ENCODE measurements at places on chromosomes 7 and 10.

DNA sequence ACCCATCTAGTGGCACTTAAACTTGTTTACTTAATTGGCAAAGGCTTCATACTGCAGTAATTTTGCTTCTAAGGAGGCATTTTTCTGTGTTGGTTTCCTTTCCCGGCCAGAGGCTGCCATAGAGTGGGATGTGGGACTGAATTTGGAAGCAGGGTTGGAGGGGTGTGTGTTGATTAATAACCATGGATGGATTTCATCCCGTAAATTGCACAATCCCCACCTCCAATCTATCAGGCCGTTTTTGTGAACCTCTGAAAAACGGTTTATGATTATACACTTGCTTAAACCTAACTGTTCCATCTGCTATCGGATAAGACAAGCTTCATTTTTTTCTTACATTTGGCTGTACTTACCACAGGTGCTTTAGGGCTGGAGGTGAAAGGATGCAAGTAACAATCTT is 1.3 kb downstream of the TMEM60 start:
- no peak for DNase-seq

DNA sequence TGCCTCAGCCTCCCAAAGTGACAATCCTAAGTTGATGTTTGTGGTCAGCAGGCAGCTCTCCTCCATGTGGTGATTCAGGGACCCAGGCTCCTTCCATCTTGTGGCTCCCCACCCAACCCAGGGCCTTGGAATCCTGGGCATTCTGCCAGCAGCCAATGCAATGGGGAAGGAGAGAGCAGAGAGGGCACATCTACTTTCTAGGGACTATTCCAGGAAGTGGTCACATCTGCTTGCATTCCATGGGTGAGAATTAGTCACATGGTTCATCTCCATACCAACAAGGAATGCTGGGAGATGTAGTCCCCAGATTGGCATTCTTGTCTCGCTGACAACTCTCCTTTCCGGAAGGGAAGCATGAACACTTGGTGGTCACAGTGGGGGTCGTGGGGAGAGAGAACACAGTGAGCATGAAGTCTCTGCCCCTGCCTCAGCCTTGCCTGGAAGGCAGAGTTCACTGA is 9.9 kb upstream of the SRRM3 start:
- DNase-seq, result no peak

DNA sequence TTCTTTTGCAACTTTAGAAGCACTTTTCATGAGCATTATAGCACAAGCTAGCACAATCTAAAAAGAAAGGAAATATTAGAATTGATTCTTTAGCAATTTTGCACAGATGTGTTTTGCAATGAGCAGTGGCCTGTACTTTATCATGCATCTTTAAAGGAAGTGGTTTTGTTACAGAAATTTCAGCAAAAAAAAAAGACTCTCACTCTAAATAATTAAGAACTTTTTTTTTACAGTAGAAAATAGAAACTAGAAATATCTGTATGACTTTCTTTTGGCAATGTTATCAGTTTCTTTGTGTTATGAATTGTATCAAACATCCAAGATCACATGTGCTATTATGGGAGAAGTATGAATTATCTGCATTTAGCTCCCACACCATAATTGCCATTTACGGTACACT is 195.7 kb upstream of the KLF6 start:
- DNase-seq, result no peak

- no peak for DNase-seq
These were observed 78.8 kb upstream of the FAM180A start for GRCh38 chr7:135827391-135827790.

- DNase-seq, result no peak
These were observed 682.8 kb downstream of the MAGI2 start for GRCh38 chr7:78770422-78771410.

GRCh38 chr7:133364959-133365690 is 112.2 kb downstream of the EXOC4 start:
- no peak for DNase-seq

GRCh38 chr7:137753948-137754851 is 92.6 kb downstream of the DGKI start:
- no peak for DNase-seq

DNA sequence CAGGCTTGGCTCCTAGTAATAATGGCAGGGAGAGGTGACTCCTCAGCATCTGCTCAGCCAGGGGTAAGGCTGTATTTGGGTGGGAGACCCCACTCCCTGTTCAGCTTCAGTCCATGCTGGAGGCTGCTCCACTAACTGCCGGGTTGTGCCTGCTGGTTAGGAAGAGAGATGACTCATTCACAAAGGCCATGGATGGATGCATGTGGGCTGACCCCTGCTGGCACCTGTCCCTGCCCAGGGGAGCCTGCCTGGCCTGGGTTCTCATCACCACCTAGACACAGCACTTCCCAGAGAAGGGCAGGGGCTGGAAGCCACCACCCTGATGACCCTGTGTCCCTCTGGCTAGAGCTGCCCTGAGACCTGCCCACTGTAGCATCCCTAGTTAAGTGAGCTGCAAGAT is 59.0 kb downstream of the VSTM4 start:
- DNase-seq, result no peak

GRCh38 chr10:30383356-30383755 is 34.3 kb upstream of the MTPAP start:
- DNase-seq, result no peak

DNA sequence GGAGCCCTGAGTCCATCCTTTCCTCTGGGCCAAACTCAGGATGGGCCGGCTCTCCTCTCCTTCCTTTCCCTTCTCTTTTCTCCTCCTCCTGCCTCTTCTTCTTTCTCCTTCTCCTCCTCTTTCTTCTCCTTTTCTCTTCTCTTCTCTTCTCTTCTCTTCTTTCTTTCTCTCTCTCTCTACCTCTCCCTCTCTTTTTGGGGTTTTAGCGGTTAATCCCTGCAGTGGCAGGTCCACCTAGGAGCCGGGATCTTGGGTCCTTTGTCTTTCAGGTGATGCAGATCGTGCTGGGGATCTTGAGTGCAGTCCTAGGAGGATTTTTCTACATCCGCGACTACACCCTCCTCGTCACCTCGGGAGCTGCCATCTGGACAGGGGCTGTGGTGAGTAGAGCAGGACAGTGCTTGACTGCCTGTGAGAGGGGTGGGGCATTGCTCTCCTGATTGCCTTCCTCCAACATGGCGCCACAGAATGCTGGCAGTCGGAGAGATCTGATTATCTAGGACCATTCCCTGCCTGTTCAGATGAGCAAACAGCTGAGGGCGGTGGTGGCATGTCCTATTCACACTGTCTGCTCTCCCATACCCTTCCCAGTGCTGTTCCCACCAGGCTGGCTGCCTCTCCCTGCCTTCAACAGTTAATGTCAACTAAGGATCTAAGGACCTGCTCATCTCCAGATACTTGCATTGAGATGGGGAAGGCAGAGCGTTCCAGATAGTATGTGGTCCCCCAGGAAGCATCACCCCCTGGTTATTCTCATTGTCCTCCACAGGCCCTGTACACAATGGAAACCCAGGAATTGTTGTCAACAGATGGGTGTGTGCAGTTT is 1.6 kb downstream of the TMEM176A start:
- DNase-seq, result no peak

GRCh38 chr7:43856316-43856715 is 13.0 kb downstream of the MRPS24 start:
- DNase-seq, result no peak

- no peak for DNase-seq
These were observed 267.8 kb downstream of the WDR37 start for GRCh38 chr10:1323951-1324350.

- no peak for DNase-seq
These were observed 42.8 kb downstream of the HSPA12A start for GRCh38 chr10:116699471-116700150.

GRCh38 chr7:152699079-152699478 is 23.1 kb upstream of the XRCC2 start:
- DNase-seq, result no peak

DNA sequence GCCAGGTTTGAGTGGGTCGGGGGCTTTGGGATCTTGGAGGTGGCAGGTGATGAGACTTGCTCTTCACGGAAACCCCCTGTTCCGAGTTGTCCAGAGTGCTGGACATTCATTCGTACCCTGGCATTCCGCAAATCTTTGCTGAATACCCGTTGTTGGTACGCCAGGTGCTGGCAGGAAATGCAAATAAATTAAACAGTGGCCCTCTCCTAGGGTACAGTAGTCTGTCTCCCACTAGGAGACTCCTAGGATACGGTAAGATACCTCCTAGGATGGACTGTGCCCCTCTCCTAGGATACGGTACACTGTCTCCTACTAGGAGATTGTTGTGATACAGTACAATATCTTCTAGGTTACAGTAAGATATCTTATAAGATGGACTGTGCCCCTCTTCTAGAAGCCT is 544 bp downstream of the SEC23IP start:
- DNase-seq, result no peak

GRCh38 chr7:134480730-134481129 is 21.8 kb upstream of the AKR1B1 start:
- no peak for DNase-seq

- no peak for DNase-seq
These were observed 154.3 kb downstream of the ARHGAP21 start for GRCh38 chr10:24569330-24569796.

DNA sequence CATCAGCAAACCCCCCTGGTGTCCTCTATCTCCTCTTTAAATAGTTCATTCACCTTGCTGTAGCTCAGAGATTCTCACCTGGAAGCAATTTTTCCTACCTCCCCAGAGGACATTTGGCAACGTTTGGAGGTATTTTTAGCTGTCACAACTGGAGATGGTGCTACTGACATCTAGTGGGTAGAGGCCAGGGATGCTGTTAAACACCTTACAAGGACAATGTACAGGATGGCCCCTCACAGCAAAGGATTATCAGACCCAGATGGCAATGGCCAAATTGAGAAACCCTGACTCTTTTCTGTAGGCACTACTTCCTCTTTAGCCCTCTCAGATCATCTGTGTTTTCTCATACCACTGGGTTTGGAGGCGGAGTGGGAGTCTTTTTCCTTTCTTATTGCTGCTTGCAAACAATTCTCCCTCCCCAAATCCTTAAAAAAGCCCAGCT is 13.2 kb upstream of the TRA2A start:
- no peak for DNase-seq

GRCh38 chr10:75495434-75496190 is 64.2 kb downstream of the LRMDA start:
- DNase-seq, result no peak

- DNase-seq, result peak; percentile 76
These were observed 12.5 kb upstream of the EBLN1 start for GRCh38 chr10:22230158-22230833.

GRCh38 chr7:104800307-104800706 is 213.7 kb upstream of the KMT2E start:
- no peak for DNase-seq

DNA sequence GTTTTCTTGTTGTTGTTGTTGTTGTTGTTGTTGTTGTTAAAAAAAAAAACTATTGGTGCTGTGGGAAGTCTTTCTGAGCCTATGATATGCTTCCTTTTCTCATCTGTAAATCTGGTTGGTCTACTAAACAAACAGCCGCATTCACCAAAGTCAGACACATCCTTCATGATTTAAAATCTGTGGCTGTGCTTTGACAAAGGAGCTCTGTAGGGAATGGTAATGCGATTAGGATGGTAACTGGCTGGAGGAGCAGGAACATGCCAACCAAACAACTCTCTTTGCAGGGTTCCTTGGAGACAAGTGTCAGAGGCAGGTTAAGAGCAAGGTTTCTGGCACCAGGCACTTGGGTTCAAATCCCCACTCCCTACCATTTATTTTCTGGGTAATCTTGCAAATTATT is 14.9 kb upstream of the SP4 start:
- DNase-seq, result no peak

- DNase-seq, result no peak
These were observed 92.9 kb upstream of the STK17A start for GRCh38 chr7:43490016-43490415.

- no peak for DNase-seq
These were observed 495.2 kb upstream of the TPK1 start for GRCh38 chr7:145331076-145331475.

DNA sequence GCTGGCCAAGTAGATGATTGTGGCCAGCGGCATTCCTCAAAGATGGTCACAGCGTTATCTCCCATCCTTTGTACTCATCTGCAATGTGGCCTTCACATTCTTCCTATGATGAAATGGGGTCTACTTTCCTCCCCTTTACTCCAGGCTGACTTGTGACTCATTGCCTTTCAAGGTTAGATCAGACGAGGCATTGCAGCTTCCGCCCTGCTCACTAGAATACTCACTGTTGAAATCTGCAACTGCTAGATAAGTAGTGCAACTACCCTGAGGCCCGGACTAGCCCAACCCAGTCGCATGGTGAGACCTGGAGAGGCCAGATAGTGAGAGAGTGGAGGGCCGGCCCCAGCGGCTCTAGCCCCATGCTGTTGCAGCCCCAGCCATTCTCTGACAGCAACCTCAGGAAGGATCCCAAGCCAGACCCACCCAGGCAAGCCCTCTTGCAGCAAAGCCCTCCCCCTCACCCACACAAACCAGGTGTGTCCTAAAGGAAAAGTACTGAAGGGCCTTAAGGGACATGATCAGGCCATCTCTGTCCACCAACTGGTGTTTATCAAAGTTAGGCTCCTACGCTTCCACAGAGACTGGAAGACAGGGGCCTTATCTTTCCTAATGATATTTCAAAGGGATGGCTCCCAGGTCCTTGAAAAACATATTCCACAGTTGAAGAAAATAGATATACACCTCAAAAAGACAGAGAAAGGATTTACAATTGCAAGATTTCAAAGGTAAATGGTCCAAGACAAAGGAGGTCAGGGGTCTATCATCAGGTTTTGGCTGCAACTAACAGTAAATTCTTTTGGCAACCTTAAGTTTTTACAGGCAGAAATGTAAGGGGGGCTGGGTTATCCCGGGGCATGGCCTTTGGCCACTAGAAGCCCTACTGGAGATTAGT is 107.2 kb upstream of the TRIM24 start:
- no peak for DNase-seq

GRCh38 chr10:72027498-72027897 is 60.9 kb downstream of the SPOCK2 start:
- no peak for DNase-seq

DNA sequence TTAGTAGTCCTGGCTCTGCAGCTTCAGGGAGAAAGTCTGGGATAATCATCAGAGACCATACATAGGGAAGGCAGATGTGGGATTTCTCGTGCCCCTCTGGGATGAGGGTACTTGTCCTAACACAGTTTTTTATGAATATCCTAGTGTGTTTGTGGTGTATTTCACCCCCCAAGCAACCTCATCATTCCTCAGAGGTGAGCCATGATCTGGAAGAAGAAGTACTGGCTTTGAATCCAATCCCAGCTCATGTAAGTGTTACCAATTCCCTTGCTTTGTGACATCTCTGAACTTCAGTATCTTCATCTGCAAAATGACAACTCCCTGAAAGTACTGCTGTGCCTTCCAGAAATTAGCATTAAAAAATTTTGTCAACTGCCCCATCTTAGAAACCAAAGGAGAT is 347.5 kb upstream of the ZMIZ1 start:
- DNase-seq, result no peak

DNA sequence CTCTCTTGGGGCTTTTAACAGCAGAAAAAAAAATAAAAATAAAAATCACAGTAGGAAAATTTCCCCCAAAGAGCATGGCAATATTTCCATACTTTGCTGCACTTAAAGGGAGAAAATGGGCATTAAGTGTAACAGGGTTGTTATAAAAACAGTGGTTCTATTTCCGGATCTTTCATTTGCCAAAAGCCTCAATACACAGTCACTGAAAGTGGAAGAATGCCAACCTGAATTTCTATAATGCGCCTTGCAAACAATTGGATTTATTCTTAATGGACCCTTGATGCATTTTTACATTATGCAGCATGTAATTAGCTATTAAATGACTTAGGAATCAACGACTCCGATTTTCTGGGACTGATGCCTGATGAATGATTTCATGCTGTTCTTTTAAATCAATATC is 127.6 kb upstream of the NANOS1 start:
- no peak for DNase-seq

All from CD4-positive, alpha-beta T cell (primary cell).